Stimulated activated CD4-positive, alpha-beta T cell treated with anti-CD3 and anti-CD28 coated beads, Interleukin-1b, Interleukin-23, amount 100 ng/mL, for 24 hours (primary cell): ENCODE measurements at places on chromosomes 12 and 14.
A peak's percentile ranks its signal among the peaks of the same experiment; 100 is the strongest.

GRCh38 chr14:32073537-32074189, 3.4 kb upstream of the ARHGAP5 start:
- peak; percentile 30 for DNase-seq

- no peak for DNase-seq
Observed at GRCh38 chr12:52515319-52515646, 4.9 kb downstream of the KRT5 start.

GRCh38 chr12:109139791-109140190, 23.4 kb downstream of the ACACB start:
- no peak for DNase-seq

- no peak for DNase-seq
Observed at GRCh38 chr12:45326358-45326975, 110.6 kb downstream of the ANO6 start.

DNA sequence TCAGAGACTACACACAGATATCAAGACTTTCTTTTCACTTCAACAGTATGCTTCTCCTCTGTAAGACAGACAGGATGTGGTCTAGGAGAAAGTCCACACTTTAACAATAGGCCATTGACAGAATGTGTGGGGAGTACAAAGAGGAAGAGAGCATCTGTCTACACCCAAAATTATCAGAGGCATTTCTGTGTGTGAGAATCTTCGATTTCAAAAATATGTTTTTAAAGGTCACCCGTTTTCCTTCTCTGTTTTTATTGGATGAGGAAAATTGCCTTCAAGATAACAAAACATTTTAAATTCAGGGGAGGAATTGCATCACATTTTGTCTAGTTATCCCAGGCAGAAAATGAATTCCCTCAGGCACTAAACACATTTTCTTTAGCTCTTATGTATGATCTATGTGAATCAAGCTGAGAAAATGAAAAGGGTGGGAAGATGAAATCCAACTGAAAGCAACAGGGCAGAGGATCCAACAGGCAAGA, 16.4 kb downstream of the NAV3 start:
- DNase-seq = no peak

GRCh38 chr14:105119408-105120025, 49.1 kb downstream of the JAG2 start:
- DNase-seq = no peak
